ENCODE measurements at places on chromosomes 1 and 21.
A peak's percentile ranks its signal among the peaks of the same experiment; 100 is the strongest.

DNA sequence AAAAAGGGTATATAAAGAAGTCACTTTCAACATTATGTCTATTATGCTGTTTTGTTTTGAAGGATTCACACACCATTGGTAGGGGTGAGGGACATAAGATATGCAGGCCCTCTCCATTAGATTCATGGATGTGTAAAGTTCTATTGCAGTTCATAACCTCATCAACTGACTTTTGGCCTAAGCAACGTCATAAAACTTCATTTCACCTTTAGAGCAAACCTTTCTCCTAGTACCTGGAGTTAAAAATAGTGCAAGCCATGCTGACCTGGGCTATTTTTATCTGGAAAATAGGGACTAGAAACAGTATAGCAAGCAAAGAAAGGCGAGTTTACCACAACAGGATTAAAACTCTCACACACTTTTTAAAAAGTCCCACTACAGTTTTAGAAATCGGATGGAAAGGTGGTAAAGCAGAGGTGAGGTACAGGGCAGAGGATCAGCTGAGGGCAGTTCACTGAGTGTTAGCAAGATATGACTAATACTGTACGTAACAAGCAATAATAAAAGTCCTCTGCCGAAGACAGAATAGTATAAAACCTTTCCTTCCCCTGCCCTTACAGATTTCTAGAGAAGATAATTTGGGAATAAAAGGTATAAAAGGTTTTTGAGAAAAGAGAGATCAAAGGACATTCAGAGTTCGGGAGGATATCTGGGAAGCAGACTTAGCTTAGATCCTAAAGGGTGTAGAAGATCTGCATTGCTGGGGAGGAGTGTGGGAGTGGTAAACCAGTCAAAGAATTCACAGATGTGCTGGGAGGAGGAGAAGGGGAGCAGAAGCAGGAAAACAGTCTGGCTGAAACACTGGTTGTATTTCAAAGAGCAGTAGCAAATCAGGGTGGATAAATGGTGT, 14.3 kb downstream of the EGLN1 start:
- DNase-seq, result peak; percentile 83

DNA sequence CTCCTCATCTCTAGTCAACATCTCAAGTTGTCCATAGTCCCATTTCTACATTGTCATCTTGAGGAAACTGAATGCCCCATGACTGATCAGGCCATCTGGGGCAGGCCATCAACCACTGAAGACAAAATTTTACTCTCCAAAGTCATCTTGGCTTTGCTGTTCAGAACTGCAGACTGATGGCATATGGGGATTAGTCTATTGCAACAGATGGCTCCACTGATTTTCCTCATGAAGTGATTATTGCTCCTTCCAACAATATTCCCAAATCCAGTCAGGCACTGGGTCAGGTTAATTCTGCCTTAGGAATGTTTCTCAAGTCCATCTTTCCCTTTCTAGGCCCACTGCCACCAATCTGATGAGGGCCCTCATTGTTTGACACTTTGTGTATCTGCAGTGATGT, 101.7 kb downstream of the ESRRG start:
- no peak for DNase-seq

DNA sequence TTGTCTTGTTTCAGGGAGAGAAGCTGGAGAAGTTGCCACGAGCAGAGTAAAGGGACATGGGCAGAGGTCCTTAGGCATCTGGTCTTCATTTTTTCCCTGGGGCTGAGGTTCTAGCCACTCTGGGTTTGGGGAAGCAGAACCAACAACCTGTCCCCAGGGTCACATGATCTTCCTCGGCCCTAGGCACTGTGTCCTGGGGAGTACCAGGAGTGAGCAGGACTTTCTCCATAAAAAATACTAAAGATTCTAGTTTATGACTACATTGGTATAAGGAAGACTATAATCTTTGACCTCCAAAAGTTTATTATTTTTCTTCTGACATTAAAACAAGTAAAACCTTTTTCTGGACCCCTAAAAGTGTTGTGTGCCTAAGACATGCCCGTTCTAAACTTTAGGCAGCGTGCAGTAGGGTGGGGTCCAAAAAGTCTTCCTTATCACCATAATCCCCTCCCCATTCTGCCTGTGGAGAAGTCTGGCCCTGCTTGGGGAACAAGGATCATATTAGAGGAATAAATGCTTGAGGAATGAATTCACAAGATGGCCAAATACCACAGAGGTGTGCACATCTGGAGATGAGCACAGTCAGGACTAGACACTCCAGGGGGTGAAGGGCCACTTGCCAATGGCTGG, 19.3 kb upstream of the IGSF3 start:
- DNase-seq, result peak; percentile 55

DNA sequence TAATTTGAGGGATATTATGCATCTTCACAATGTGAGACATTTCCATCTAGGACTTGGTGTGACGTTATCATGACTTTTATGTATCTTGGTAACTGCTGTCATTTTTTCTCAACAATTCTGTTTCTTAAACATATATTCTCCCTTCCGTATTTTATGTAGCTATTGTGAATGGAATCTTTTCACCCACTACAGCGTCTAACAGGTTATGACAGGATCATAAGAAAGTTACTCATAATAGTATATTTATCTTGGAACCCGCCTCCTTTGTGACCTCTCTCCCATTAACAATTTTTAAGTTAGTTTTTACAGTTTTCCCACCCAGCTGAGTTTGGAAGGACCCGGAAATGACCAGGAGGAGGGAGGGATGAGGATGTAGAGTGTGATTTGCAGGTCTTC, 6.8 kb upstream of the DMRTA2 start:
- DNase-seq, result no peak

GRCh38 chr1:62058956-62059355, 135.7 kb upstream of the L1TD1 start:
- DNase-seq, result no peak

DNA sequence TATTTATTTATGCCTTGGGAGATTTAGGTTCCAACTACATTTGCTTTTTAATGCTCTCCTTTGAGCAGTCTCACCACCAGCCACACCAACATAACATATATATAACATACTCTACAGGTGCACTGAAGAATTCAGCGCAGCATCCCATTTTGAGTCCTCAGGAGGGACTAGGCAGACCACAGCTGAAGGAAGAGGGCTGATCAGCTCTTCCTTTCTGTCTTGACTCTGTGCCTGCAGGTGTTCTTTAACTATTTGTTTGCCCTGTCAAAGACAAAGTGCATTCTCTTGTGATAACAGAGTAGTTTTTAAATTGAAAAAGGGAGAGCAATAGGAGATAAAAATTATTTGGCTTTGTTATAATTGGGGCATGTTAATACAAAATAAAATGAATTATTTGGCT, 17.0 kb downstream of the HIPK1 start:
- DNase-seq, result no peak

GRCh38 chr1:207830788-207831187, 78.9 kb downstream of the CD46 start:
- DNase-seq, result no peak

All from umbilical cord (tissue), 2 donors.